GM20000 (cell line): ENCODE measurements at places on chromosomes 3 and 15.

- no peak for DNase-seq
Observed at GRCh38 chr3:194123726-194124125, 12.2 kb upstream of the HES1 start.

DNA sequence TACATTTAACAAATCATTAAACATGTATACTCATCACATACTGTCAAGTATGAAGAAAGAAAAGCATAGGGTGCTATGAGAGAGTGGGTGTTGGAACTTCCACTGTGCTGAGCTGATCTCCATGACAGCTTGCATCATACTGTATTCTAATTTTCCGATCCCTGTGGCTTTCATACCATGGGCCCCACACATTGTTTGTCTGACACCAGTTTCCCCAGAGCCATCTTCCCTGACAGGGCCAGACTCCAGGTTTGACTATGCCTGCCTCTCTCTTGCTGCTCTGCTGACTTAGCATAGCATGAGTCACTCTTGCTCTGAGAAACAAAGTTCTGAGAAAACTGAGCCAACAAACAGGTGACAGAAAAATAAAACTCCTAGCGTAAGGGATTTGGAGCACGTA, 37.0 kb upstream of the CASR start:
- peak; percentile 52 for DNase-seq

GRCh38 chr15:44300572-44300971, 12.1 kb downstream of the GOLM2 start:
- DNase-seq = peak; percentile 20

- DNase-seq = no peak
Observed at GRCh38 chr15:70180186-70180875, 82.6 kb upstream of the TLE3 start.

GRCh38 chr15:46636206-46636605, 1001.4 kb downstream of the SQOR start:
- DNase-seq = no peak

GRCh38 chr3:191314109-191314728, 15.0 kb upstream of the CCDC50 start:
- DNase-seq = no peak

GRCh38 chr15:58748852-58749531, 515 bp downstream of the ADAM10 start:
- DNase-seq = peak; percentile 36

GRCh38 chr3:25751725-25752124, 31.5 kb downstream of the NGLY1 start:
- no peak for DNase-seq

DNA sequence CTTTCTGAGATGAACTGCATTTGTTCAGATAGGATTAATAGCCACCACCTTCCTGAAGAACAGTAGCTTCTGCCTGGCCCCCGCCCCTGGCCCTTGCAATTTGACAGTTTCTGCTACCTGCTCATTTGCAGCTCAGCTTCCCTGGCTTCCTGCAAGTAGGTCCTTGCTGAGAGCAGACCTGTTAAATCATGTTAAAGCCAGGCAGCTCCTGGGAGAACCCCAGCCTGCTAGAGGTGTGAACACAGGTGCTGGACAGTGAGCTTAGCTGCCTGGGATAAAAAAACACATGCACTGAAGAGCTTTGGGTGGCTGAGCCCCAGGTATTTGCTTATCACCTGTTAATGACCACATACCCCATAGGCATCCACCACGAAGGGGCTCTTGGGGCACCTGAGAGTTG, 143.4 kb downstream of the PTPRG start:
- DNase-seq = no peak

- no peak for DNase-seq
Observed at GRCh38 chr15:68910816-68911215, 19.5 kb upstream of the SPESP1 start.

- no peak for DNase-seq
Observed at GRCh38 chr3:14452740-14453710, 50.6 kb downstream of the SLC6A6 start.

DNA sequence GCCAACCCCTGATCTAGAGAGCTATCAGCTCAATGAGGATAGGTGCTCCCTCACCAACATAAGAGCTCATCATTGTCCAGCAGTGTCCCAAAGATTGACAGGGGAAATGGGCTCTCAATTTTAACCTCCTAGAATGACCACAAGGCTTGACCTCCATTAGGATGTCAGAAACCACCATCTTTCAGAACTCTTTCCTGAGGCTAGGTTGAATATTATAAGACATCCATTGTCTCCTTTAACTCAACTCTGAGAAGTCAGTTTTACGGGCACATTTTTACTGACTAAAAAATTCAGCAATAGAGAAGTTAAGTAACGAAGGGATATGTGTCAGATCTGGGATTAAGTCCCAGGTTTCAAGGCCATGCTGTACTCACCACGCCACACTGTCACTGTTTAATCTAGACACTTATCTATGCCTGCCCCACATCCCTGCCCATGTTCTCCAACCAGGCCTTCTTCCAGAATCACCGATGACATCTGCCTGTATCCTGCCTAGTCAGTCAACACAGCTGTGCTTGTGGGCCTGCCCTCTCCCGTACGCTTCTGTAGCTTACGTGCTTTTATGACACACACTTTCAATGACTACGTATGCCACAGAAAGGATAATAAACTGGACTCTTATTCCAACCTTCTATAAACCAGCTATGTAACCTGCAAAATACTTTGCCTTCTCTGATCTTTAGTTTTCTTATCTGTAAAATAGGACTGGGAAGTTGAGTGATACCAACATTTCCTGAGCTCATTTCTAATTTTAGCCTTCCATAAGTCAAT, 17.1 kb upstream of the MUC13 start:
- no peak for DNase-seq

DNA sequence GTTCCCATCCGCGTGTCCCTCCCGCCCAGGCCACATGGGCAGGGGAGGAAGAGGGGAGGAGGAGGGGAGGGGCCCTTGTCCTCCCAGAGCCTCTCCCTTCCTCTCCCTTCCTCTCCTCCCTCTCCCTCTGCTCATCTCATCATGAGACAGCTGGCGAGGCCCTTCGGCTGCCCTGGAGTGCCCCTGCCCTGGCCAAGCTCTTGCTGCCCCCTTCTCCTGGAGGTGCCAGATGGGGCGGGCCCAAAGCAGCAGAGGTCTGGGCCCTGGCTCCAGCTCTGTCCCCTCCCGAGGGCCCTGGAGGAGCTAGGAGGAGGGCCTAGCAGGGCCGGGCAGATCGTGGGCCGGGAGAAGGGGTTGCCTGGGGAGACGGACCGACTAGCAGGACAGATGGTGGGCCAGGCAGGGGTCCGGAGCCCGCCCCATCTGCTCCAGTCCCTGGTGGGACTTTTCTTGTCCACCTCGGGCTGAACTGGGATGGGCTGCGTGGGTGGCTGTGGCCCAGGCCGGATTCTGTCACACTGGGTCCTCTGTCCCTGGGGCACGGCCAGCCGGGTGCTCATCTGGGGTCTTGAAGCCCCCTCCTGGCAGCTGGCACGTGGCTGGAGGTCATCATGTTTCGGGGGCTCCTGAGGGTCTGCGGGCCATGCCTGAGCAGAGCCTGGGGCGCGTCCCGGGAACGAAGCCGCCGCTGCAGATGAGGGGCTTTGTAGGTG, 183.4 kb downstream of the GOLGA6L6 start:
- peak; percentile 32 for DNase-seq

- peak; percentile 64 for DNase-seq
Observed at GRCh38 chr15:101127506-101128076, 124.3 kb downstream of the CHSY1 start.

GRCh38 chr15:72182673-72183072, 14.9 kb downstream of the GRAMD2A start:
- no peak for DNase-seq

DNA sequence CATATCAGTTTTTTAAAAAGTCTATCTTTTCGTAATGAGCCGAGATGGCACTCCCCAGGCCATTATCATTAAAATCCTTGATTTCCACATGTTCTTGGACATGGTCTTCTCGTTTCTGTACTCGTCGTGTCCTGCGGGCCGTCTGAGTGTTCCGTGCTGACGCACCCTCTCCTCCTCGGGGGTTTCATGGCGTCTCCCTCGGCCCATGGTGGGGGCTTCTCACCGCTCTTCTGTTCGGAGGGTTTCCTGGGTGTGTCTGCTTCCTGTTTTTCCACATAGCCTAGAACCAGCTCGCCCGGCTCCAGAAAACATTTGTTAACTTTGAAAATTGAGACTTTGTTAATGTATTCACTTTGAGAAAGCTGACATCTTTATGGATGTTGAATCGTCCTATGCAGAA, 92.7 kb downstream of the VGLL4 start:
- DNase-seq = no peak

DNA sequence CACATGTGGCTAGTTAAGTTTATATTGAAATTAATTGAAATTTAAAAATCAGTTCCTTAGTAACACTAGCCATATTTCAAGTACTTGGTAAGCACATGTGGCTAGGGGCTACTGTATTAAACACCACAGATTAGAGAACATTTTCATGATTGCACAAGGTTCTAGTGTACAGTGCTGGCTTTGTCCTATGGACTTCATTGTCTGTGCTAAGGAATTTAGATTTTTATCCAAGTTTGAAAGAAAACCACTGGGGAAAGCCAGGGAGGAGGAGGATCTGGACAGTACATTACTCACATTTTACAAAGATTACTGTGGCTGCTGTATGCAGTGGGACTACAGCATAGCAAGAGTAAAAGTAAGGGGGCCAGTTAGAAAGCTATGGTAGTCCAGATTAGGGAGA, 13.9 kb downstream of the STAC start:
- no peak for DNase-seq

DNA sequence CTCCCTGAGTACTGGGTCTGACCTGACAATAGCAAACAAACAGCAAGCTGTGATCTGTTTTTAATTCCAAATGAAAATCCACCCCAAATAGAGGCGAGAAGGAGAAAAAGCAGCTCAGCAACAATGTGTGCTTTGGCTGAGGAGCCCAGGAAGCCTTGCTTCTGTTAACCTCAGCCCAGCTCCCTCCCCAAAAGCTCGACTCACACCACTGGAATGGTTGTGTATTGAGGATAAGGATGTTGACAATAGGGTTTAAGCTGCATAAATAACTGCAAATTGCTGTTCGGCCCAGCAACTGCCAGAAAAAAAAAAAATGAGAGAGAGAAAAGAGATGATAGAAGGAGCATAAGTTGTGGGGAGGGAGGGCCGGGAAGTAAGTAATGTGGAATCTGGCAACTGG, 104.0 kb upstream of the TBC1D5 start:
- DNase-seq = no peak

- DNase-seq = no peak
Observed at GRCh38 chr3:59609657-59610348, 560.0 kb upstream of the CFAP20DC start.

- DNase-seq = no peak
Observed at GRCh38 chr15:71080166-71080565, 35.1 kb upstream of the THSD4 start.

DNA sequence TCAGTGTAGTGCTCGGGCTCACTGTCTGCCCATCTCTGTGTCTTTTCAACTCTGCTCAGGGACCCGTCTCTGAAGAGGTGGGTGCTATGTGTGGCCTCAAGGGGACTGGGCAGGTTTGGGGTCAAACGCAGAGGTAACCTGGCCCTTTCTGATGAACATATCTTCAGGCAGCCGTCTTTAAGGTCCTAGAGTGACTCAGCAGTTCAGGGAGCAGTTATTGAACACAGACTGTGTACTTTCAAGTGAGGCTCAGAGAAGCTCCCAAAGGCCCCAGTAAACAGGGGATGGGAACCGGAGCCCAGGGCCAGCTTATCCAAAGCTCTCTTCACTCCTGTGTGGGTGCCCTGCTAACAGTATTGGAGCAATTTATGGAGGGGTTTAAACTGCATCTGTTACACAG, 73.1 kb downstream of the WDR76 start:
- no peak for DNase-seq

- no peak for DNase-seq
Observed at GRCh38 chr3:73820431-73820830, 195.7 kb upstream of the PDZRN3 start.
